ENCODE measurements at places on chromosomes 16 and 17.

GRCh38 chr17:18185391-18185790, 1.8 kb downstream of the ALKBH5 start:
- DNase-seq = no peak

DNA sequence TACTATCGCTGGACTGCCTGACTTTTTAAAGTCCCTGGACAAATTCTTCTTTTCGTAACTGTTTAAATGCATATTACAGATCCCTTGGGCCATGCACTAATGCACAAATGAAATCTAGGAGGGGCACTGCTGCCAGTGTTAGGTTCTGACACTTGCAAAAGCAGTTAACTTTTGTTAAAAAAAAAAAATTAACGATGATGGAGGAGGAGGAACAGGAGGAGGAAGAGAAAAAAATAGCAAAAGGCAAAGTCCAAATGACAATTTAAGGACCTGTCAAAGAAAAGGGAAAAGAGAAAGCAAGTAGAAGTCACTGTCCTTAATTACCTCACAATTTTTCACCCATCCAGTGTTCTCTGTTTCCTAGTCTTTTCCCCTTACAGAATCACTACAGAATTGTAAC, 97.8 kb upstream of the CORO6 start:
- no peak for DNase-seq

GRCh38 chr17:79654350-79654959, 43.6 kb upstream of the RBFOX3 start:
- DNase-seq = peak; percentile 22

GRCh38 chr16:17395849-17396480, 74.8 kb downstream of the XYLT1 start:
- DNase-seq = no peak

DNA sequence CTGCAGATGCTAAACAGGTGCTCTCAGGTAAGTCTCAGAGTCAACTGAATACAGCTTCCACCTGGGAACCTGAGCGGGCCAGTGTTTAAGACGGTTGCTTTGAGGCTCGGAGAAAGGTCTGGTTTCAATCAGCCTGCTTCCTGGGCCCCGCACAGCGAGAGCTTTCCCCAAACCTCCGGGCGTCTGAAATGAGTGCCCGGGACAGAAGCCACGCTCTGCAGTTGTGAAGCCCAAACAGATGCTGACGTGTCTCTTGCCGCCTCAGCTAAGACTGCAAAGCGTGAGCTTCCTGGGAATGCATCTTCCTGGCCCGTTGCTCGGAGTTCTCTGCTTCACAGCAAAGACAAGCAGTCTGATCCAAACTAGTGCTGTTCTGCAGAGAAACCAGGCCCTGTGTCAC, 36.7 kb downstream of the PLXDC1 start:
- DNase-seq = no peak

DNA sequence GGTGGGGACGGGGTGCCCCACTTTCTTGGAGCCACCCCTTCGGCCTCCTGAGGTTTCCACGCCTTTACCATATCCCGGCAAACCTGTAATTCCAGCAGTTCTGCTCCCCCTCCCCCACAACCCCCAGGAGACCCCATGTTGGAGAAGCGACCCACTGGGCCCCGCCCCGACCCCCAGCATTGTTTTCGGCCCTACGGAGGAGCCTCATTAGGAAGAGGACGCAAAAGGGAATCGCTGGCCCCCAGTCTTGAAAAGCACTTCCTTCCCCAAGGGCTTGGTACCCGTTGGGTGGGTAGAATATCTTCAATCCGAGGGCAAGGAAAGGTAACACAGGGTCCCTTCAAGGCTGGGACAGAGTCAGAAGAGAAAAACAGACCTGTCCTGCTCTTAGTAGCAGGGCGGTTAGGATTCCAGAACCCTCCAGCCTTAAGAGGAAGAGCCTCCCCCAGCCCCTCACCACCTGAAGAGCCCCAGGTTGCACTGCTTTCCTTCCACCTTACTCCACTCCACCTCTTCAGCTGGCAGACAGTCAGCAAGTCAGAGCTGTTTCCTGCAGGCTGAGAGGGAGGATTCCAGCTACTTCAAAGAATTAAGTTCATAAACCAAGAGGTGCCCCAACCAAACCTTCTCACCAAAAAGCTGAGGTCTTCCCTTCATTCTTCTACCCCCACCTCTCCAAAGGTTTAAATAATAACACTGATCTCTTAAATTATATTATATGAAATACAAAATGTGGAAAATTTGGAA, 803 bp upstream of the TLCD2 start:
- no peak for DNase-seq

DNA sequence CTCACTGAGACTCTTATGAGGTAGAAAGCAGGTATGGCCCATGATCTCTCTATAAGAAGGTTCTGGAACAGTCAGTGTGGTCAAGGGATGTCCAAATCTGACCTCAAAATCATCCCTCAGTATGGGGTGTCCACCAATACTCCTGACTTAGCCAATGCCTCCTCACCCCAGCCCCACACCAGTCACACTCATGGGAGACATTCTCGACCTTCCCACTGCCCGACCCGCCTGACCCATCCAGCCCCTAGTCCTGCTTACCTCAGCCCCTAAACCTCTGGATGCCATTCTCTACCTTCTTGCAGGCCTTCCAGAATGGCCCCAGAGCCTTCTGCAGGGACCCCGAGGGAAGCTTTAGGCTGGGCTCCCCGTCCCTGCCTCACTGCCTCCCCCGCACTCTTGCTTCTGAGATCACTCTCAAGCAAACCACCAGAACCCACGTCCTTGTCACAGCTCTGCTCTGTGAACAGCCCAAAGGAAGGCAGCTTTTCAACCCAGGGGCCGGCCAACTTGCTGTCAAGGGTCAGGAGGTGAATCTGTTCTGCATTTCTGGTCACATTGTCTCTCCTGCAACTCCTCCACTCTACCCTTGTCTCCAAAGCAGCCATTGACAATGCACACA, 44.9 kb upstream of the RBFOX3 start:
- peak; percentile 35 for DNase-seq

DNA sequence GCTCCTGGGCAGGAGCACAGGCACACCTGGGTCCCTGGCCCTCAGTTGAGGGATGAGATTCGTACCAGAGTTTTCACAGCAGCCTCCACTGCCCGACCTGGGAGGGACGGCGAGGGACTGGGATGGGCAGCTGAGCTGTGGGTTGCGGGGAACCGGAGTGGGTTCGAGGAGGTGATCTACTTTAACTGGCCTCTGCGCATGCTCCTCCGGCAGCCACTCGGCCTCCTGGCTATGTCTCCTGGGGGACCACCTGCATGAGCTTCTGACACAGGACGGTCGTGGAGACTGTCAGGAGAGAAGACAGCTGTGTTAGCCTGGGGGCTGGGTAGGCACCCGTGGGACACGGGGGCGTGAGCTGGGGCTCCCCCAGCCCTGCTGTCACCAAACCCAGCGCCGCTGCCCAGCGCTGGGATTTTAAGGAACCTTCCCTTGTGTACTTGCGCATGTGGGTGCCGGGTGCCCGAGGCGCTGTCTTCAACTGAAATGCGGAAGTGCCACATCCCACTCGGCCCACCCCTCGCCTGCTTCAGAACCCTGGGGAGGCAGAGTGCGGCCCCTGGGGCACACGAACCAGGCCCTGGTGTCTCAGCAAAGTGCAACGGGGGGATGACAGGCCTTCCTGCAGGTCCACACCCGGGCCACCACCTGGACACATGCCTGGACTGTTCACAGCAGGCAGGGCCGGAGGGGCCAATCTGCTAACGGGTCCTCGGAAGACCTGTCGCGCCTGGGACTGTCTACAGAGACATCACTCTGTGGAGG, 36.4 kb downstream of the SLC7A5 start:
- DNase-seq = no peak

GRCh38 chr16:4833584-4833983, 13.5 kb downstream of the GLYR1 start:
- no peak for DNase-seq

DNA sequence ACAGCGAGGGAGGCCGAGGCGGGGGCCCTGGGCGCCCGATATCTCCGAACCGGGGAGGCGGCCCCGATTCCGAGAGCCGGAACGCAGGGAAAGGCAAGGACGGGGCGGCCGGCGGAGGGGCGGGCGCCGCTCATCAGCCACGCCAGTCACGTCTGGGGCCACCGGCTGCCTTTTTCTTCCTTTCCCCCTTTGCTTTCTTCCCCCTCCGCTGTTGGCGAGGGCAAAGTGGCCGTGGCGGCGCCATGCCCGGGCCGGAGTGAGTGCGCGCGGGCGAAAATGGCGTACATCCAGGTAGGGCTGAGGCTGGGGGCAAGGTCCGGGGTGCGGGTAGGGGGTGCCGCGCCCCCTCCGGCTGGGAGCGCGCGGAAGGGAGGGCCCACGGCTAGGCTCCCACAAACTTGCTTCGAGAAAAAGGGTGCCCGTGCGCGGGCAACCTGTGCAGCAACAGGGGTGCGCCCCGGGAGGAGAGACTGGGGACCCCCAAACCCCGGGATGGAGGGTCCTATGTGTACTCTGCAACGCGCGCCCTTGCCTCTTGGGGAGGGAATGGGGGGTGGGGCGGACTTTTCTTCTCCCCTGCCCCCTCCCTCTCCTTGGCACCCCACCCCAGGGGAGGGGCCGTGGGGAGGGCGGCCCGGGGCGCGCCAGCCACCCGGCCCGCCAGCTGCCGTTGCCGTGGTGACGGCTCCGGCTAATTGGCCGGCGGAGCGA, 486 bp downstream of the SYT17 start:
- DNase-seq = peak; percentile 56

GRCh38 chr17:924711-925475, 54.7 kb downstream of the NXN start:
- no peak for DNase-seq

DNA sequence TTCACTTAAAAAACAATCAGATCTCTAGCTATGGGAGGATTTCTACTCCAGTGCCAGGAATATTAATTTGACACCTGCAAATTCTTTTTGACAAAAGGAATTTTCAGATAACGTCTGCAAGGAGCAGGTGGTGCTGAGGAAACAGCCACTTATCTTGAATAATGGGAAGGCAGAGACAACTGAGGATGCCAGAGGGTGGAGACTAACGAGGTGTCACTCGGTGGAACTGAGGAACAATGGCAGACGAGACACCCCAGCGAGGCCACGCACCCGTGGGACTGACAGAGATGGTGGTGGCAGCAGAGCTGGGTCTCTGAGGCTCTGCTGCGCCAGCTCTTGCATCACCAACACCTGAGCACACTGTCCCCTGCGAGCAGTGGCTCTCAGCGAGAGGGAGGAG, 42.2 kb downstream of the VAC14 start:
- no peak for DNase-seq

GRCh38 chr17:4881761-4882555, 17.4 kb upstream of the C17orf107 start:
- no peak for DNase-seq

- DNase-seq = peak; percentile 59
Measured at GRCh38 chr16:81697616-81698309, 81.3 kb upstream of the PLCG2 start.

DNA sequence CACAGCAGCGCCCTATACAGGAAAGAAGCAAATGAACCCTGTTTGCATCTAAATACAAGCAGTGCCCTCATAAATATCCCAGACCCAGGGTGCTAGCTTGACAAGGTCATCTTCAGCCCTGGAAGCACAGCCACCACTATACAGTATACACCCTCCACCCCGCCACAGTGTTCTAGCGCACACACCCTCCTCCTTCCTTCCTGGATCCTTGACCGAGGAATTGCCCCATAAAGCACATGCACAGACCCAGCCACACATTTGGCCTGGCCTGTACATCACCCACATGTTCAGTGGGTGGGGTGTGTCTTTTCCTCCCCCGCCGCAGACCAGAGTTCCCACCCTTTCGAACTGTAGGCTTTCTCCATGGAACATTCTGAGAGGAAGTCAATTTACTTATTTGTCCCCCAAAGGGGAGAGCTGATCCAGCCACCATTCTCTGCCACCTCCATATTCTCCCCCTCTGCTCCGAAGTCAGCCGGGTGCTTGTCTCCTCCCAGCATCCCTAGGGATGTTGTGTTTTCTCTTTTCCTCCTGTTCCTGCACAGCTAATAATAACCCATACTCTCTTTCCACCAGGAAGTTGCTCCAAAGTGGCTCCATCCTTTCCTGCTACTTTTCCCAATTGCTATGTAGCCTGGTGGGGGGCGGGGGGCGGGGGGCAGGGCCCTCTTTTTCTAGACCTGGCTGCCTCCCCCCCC, 6.6 kb downstream of the ABI3 start:
- no peak for DNase-seq

DNA sequence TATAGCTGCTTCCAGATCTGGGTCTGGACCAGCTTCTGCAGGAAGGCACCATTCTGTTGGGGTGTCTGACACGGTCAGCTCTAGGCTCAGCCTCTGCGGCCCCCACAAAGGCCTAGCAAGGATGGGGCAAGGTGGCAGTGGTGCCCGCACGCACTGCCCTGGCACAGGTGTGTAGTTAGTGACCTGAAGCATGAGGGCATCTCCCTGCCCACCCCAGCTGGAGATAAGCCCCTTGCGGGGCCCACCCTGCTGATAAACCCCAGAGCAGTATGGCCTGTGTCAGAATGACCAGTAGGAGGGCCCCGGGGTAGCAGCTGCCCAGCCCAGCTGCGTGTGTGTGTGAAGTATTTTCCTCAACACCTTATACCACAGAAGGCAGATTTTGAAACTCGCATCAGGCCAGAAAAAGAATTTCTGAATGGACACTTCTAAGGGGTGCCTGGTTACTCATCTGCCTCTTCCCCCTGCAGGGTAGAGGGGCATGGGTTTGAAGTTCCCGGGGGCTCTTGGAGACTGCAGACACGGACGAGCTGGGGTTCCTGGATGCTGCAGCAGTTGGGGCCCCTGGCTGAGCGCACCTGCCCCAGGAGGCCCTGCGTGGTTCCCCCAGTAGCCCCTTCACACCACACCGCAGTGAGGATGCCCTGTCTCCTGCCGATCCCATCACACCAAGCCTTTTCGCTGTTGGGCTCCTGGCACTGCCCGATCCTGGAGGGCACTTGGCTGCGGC, 4.5 kb downstream of the ARHGDIA start:
- peak; percentile 64 for DNase-seq

DNA sequence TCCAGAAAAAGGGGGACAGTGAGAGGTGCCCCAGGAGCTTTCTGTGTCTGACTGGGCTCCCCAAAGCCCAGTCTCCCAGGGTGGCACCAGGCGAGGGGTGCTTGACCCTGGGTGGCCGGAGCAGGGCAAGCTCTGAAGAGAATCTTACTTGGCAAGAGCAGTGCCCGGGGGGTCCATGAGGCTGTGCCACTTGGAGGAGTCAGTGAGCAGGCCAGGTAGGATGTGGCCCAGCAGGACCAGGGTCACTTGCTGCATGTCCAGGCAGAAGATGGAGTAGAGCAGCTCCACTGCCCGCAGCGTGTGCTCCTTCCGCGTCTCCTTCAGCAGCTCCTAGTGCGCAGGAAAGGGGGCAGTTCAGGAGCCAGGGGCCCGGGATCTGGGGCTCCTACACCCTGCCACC, 7.3 kb downstream of the CSF3 start:
- no peak for DNase-seq

GRCh38 chr16:85582229-85582991, 30.7 kb upstream of the GSE1 start:
- no peak for DNase-seq

- DNase-seq = no peak
Measured at GRCh38 chr16:2777903-2778629, 986 bp upstream of the ELOB start.

- no peak for DNase-seq
Measured at GRCh38 chr16:90027611-90028010, 8.4 kb upstream of the DBNDD1 start.

GRCh38 chr16:49586466-49587450, 213.2 kb downstream of the C16orf78 start:
- DNase-seq = peak; percentile 44

GRCh38 chr17:80832266-80832676, 159.4 kb upstream of the CHMP6 start:
- peak; percentile 63 for DNase-seq

- DNase-seq = no peak
Measured at GRCh38 chr16:53297477-53297876, 136.8 kb upstream of the RBL2 start.
